ENCODE measurements at places on chromosomes 12 and 14.

GRCh38 chr14:83556065-83556464, 1973.9 kb upstream of the FLRT2 start:
- DNase-seq = no peak

GRCh38 chr12:88630561-88630960, 50.3 kb upstream of the KITLG start:
- DNase-seq = no peak

- no peak for DNase-seq
These were observed 58.8 kb downstream of the GALC start for GRCh38 chr14:87934185-87934584.

GRCh38 chr14:70121521-70121920, 67.2 kb downstream of the SLC8A3 start:
- DNase-seq = no peak

GRCh38 chr12:50195832-50196231, 28.7 kb upstream of the CERS5 start:
- DNase-seq = no peak

- no peak for DNase-seq
These were observed 954 bp downstream of the HAUS4 start for GRCh38 chr14:22955702-22956569.

DNA sequence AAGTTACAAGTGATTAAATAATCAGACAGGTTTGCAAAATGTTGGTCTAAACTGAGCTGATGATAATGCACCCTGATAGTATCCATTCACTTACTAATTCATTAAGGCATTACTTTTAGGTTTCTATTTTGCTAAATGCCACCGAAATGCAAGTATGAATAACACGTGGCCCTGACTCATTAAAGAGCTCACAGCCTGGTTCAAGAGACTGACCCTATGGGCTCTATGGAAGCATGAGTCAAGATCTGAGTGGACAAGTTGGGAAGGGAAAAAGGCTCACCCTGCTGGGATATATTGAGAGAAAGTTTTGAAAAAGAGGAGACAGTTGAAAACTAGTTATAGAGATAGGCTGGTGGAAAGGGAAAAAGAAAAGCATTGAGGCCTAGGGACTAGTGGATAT, 14.8 kb upstream of the LRRC9 start:
- DNase-seq = no peak

GRCh38 chr12:27456618-27457017, 10.1 kb downstream of the SMCO2 start:
- no peak for DNase-seq
